CD4-positive, CD25-positive, alpha-beta regulatory T cell (primary cell): ENCODE measurements at places on chromosomes 2 and 18. TPM values are rescaled to one million over a fixed set of nuclear protein-coding genes. Genes with fewer than 3 reads are reported as not detected.

GRCh38 chr2:10441948-10442347 lies 6.2 kb downstream of the ODC1 start:
- no peak overlapping the region for H3K27ac ChIP-seq
- no peak overlapping the region for H3K4me3 ChIP-seq
- no peak for DNase-seq

DNA sequence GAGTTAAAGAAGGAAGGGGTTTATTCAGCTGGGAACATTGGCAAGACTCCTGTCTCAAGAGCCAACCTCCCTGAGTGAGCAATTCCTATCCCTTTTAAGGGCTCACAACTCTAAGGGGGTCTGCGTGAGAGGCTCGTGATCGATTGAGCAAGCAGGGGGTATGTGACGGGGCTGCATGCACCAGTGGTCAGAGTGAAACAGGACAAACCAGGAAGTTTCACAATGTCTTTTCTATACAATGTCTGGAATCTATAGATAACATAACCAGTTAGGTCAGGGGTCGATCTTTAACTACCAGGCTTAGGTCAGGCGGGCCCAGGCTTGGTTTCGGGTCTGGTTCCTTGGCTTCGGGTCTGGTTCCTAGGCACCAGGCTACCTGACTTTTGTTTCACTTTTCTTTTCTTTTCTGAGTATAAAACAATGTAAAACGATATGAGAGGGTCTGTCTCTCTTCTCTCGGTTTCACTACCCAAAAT lies 30.1 kb upstream of the LIPG start:
- no peaks in the 10 kb centered on the region for H3K4me1 ChIP-seq
- no peak overlapping the region for H3K27ac ChIP-seq
- H3K4me3 ChIP-seq, result no peak overlapping the region
- H3K27me3 ChIP-seq, result peaks cover 8% of the 10 kb centered on the region
- no peaks in the 10 kb centered on the region for H3K36me3 ChIP-seq

- H3K4me3 ChIP-seq, result no peak overlapping the region
- H3K27me3 ChIP-seq, result no peaks in the 10 kb centered on the region
- no peaks in the 10 kb centered on the region for H3K4me1 ChIP-seq
- no peak for DNase-seq
- H3K27ac ChIP-seq, result no peak overlapping the region
- H3K36me3 ChIP-seq, result no peaks in the 10 kb centered on the region
Measured at GRCh38 chr2:47601568-47601967, 181.4 kb upstream of the MSH6 start.

GRCh38 chr2:55519938-55520885 lies 694 bp downstream of the CFAP36 start:
- peaks cover 8% of the 10 kb centered on the region for H3K36me3 ChIP-seq
- no peaks in the 10 kb centered on the region for H3K27me3 ChIP-seq
- peak overlapping the region; percentile 86 for H3K4me3 ChIP-seq

CNTNAP5 gene
- not detected for total RNA-seq

BOK gene
- not detected for total RNA-seq

UGT1A6 gene
- total RNA-seq, result not detected

SLC5A7 gene
- total RNA-seq, result not detected
